ENCODE measurements at places on chromosomes 11 and 22.
A peak's percentile ranks its signal among the peaks of the same experiment; 100 is the strongest.

- no peak for DNase-seq
Observed at GRCh38 chr11:12156301-12157140, 46.1 kb downstream of the MICAL2 start.

- no peak for DNase-seq
Observed at GRCh38 chr11:86288776-86289507, 13.1 kb upstream of the HIKESHI start.

DNA sequence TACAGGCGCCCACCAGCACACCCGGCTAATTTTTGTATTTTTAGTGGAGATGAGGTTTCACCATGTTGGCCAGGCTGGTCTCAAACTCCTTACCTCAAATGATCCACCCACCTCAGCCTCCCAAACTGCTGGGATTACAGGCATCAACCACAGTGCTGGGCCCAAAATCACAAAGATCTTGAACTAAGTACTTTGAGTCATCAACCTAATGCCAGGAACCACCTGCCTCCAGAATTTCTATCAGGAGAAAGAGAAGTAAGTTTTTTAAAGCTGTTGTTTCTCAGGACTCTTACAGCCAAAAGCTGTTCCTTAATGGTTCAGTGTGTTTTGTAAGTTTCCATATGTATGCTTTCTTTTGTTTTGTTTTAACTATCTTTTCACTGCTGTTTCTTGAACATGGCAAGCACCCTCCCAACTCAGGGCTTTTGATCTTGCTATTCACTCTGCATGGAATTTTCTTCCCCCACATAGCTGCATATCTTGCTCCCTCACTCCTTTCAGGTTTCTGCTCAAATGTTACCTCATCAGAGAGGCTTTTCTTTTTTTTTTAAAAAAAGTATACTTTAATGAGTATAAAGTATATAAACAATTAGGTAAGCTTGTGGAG is 6.0 kb upstream of the PAK1 start:
- DNase-seq: no peak

GRCh38 chr22:43302531-43303041 is 40.6 kb downstream of the SCUBE1 start:
- peak; percentile 38 for DNase-seq

DNA sequence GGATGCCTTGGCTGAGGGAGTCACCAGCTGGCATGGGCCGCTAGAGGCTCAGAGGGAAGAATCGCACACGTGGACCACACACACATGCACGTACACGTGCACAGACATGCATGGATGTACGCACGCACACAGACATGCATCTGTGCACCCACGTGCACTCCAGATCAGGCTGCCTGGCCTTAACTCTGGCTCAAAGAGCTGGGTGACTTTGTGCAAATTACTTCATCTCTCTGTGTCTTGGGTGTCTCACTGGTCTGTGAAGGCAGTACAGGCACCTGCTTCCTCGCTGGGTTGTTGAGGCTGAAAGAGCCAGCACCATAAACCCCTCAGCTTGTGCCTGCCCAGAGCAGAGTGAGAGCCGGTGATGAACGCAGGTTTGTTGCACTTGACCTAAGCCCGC is 28.7 kb downstream of the TMPRSS6 start:
- DNase-seq: no peak

- peak; percentile 65 for DNase-seq
Observed at GRCh38 chr22:43014316-43014868, 557 bp downstream of the PACSIN2 start.

DNA sequence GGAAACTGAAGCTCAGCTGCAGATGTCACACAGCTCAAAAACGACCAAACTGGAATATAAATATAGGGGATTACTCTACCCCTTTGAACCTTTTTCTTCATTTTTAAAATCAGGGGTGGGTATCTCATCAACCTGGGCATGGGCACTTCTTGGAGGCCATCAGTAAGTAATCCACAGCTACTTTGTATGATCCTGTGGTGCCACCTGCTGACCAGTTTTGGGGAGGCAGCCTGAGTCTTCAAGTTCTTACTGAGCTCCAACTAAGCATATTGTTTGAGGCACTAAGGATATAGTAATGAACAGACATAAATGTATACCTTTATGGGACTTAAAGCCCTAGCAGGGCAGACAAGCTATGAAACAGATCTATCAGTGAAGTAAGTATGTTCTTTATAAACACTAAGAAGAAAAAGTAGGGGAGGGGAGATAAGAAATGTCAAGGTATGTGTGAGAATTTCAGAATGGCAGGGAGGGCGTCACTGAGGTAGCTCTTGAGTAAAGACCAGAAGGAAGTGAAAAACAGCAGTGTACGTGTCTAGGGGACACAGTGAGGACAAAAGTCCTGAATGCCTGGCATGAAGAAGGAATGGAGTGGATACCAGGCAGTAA is 18.4 kb downstream of the TUB start:
- DNase-seq: peak; percentile 85

- peak; percentile 17 for DNase-seq
Observed at GRCh38 chr11:28107191-28107749, 686 bp downstream of the KIF18A start.

DNA sequence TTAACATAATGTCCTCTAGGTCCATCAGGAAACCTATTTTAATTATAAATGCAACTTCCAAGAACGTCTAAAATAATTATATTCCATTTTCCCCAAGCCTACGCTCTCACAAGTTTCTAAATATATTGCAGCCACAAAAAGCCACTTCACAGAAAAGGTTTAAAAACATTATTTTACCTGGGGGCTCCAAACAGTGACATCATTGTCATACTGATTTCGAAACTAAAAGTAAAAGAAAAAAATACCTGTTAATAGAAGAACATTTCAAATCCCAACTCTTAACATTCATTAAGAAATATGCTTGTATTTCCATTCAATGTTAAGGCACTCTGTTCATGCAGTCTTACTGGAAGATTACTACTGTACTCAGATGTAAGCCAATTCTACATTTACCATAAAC is 1.4 kb downstream of the PSMA1 start:
- DNase-seq: no peak

DNA sequence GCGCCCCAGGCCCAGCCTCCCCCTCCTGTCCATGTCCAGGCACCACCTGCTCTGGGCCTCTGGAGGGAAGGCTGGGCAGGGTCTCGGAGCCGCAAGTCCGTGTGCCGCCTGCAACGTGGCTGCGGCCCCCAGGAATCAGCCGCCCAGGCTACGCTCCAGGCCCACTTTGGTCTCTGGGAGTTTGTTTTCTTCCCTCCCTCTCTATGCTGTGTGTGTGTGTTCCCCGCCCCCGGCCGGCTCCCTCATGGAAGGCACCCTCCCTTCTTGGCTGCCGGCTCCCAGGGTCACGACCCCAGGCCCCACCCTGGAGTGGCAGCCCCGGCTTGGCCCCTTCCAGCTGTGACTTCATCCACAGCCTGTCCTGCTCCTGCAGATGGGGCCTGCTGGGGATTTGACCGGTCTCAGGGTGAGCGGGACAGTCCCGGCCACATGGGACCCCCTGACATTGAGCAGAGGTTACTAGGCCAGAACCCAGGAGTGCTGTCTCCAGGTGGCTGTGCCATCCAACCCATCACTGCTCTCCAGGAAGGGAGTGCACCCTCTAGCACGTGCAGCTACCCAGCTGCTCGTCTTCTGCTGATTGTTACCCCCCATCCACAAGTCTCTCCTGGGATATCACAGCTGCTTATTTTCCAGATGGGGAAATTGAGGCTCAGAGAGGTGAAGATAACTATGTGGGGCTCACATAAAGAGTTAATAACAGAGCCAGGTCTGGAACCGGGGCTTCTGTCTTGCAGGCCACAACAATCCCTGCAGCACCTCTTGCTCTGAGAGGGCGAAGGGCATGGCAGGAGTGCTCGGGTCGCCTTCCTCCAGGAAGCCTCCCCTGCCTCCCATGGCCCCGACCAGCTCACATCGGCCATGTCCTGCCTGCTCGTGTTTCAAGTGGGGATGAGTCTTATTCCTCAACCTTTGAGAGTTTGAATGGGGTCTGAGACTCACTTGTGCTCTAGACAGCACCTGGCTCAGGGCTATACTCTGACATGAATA is 2.8 kb upstream of the LIF start:
- peak; percentile 60 for DNase-seq

DNA sequence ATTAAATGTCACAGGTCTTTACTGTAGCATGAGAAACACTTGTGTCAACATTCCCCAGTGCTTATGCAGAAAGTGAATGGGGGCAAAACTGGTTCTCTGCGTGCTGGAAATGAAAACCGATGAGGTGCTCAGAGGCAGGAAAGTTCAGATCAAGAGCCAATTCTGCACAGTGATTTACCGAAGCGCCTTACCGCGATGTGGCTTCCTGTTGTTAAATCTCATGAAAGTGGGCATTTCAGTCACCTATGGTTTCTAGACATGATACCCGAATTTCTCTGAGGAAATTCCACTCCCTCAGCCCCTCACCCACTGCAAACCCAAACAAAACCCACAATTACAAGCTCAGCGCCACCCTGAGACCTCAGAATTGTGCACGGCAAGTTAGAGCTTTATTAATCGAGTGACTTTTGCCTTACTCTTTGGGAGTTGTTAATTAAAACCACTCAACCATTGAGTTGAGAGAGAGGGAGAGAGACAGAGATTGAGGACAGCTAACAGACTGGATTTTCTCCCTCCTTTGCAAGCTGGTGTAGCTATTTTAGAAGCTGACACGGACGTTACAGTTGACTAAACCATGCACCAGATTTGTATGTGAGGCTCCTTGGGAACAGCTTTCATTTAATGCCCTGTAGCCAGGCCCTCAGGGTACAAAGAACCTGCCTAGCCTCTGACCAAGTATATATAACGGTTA is 196.4 kb downstream of the DBX1 start:
- no peak for DNase-seq

- DNase-seq: peak; percentile 52
Observed at GRCh38 chr11:72041364-72042063, 38.8 kb downstream of the NUMA1 start.

DNA sequence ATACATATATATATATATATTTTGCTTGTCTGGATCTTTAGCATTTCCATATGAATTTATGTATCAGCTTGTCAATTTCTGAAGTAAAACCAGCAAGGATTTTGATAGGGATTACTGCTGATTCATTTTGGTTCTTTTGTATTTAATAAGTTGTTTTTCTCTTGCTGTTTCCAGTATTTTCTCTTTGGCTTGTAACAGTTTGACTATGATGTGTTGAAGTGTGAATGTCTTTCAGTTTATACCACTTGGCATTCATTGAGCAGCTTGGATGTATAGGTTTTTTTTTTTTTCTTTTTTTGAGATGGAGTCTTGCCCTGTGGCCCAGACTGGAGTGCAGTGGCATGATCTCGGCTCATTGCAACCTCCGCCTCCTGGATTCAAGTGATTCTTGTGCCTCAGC is 12.4 kb downstream of the LDHAL6A start:
- DNase-seq: no peak

DNA sequence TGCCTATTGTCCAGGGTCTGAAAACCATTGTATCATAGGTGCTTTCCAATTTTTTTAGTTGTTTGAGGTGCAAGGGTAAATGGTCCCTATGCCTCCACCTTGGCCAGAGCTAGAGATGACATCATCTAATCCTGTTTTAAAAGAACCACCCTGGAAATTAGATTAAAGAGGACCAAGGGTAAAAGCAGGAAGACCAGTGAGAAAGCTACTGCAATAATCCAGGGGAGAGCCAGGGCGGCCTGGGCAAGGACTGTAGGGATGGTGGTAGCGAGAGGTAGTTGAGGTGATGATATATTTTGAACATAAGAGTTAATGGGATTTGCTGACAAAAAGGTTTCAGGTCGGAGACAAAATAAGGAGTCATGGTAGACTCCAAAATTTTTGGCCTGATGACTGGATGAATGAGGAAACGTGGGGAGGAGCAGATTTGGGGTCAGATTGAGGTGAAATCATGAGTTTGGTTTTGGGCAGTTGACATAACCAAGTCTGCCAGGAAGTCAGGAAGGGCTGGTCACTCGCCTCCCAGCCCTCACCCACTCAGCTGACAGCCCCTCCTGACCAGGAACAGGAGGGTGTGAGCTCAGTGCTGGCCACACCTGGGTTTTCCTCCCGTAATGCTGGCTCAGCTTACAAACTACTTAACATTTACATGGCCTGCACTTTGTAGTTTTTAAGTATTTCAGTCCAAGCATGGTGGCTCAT is 23.0 kb downstream of the SCN4B start:
- DNase-seq: no peak

GRCh38 chr11:73414977-73415651 is 38.9 kb downstream of the RELT start:
- no peak for DNase-seq

- no peak for DNase-seq
Observed at GRCh38 chr11:77374611-77375031, 73.1 kb upstream of the GDPD4 start.

DNA sequence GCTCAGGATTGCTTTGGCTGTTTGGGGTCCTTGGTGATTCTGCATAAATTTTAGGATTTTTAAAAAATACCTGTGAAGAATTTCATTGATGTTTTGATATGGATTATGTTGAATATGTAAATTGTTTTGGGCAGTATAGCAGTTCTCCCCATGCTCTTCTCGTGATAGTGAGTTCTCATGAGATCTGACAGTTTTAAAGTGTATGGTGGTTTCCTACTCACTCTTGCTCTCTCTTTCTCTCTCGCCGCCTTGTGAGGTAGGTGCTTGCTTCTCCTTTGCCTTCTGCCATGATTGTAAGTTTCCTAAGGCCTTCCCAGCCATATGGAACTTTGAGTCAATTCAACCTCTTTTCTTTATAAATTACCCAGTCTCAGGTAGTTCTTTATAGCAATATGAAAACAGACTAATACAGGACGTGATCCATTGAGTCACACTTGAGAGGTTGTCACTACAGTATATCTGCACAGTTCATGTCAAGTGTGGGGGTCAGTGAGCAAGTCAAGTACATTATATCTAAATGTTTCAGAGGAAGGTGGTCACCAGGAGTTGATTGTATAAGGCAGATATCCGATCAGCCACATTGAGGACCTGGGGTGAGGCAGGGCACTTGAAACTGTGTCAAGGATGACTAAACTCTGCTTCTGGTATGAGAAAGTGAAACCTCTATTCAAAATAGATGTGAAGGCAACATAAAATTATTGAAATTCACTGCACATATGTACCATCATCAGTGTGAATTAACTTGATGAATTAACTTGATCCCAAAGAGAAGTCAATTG is 70.7 kb upstream of the CCDC179 start:
- DNase-seq: no peak

DNA sequence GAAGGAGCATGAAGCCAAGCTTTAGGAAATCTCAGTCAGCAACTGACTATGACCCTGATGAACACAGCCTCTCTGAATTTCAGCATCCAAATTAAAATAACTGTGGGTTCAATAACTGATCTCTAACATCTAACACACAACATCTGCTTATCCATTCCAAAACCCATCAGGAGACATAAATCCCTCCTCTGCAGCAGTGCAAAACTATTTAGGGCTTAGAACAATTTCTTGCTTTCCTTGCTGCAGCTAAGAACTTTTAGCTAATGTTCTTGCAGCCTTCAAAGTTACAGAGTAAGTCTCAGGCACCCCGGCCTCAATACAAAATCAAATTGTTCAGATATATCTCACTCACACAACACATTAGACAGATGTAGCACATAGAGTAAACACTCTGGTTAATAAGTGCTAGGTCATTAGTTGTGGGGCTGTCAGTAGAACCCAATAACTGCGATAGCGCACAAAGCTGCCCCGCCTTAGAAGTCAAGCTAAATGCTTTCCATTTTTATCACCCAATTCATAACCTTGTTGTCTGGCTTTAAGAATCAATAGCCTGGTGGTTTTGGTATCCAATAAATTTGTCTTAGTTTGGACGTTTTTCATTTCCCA is 139.6 kb downstream of the LARGE1 start:
- DNase-seq: no peak

Measured in nephron progenitor cell (in vitro differentiated cells).